HepG2 (cell line): ENCODE measurements at places on chromosomes 12 and 14. TPM values are rescaled to one million over a fixed set of nuclear protein-coding genes. Genes with fewer than 3 reads are reported as not detected.

- no peaks in the 10 kb centered on the region for H3K27me3 ChIP-seq
- no peaks in the 10 kb centered on the region for H3K4me1 ChIP-seq
- H3K36me3 ChIP-seq = no peaks in the 10 kb centered on the region
- no peak for DNase-seq
- H3K27ac ChIP-seq = no peak overlapping the region
These were observed 615.5 kb downstream of the RPL10L start for GRCh38 chr14:46036099-46036498.

TNS2 gene
- 18.0 and 20.4 TPM in 2 replicates for polyA plus RNA-seq

- no peaks in the 10 kb centered on the region for H3K27me3 ChIP-seq
- H3K27ac ChIP-seq = no peak overlapping the region
- DNase-seq = no peak
- H3K36me3 ChIP-seq = peaks cover 4% of the 10 kb centered on the region
- peaks cover 58% of the 10 kb centered on the region for H3K4me1 ChIP-seq
These were observed 19.7 kb downstream of the PLEKHG3 start for GRCh38 chr14:64723691-64724577.

DNA sequence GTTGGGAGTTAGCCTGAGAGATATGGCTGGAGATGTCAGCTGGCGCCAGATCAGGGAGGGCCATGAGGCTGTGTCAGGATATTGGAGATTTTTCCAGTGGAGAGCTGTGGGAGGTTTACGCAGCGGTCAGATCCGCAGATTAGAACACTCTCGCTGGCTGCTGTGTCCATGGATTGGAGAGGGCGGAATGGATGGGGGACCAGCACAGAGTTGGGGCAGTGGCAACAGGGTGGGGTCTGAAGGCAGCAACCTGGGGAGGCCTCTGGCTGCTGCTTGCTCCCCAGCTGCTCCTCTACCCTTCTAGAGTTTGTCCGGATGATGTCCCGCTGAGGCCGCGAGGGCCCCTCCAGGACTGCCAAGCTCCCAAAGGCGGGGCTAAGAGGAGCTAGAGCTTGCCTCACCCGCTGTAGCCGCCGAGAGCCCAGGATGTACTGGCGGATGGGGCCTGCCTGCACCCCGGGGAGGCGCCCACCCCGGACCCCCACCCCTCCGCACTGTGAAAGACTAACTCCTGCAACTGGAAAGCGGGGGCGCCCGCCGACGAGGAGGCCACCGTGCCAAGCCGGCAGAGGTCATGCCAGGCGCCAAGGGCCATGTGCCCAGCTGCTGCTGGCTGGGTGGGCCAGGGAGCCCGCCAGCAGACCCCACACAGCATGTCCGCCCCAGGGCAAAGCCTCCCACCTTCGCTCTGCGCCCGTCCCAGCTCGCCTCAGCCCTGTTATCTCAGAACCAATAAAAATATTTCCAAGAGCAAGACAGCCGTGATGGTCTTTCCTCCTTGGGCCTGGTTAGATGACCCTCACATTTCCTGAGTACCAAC lies 20.2 kb upstream of the MLEC start:
- H3K27me3 ChIP-seq = peaks cover 3% of the 10 kb centered on the region; the same call in 1 of the 2 replicates
- H3K27ac ChIP-seq = no peak overlapping the region
- H3K4me3 ChIP-seq = no peak overlapping the region
- no peaks in the 10 kb centered on the region for H3K4me1 ChIP-seq

DNA sequence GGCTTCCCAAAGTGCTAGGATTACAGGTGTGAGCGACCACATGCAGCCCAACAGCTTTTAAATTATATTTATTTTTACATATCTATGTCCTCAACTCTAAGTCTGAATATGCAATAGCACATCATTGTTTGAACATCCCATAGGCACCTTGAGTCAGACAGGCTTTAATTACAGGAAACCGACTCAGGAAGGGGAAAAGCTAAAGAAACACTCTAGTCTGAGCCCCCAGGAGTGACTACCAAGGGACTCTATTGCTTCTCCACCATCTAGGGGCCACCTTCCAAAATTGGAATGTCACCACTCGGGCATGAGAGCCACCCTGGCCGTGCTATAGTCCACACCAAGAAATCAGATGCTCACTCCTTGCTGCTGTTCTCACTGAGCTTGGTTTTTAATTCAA lies 14.0 kb upstream of the MFAP5 start:
- H3K27ac ChIP-seq = no peak overlapping the region
- H3K4me3 ChIP-seq = no peak overlapping the region
- H3K27me3 ChIP-seq = peaks cover 2% of the 10 kb centered on the region; the same call in 1 of the 3 replicates
